HFFc6 (cell line): ENCODE measurements at places on chromosomes 4 and X. TPM values are rescaled to one million over a fixed set of nuclear protein-coding genes. Genes with fewer than 3 reads are reported as not detected.

The CT83 gene
- not detected in 2 replicates for total RNA-seq

The TNIP3 gene
- total RNA-seq: 0.41 to 0.70 TPM (median 0.53 TPM) in 3 replicates

The GDPD2 gene
- total RNA-seq: not detected in 3 replicates

The LRAT gene
- not detected in 2 replicates for total RNA-seq

DNA sequence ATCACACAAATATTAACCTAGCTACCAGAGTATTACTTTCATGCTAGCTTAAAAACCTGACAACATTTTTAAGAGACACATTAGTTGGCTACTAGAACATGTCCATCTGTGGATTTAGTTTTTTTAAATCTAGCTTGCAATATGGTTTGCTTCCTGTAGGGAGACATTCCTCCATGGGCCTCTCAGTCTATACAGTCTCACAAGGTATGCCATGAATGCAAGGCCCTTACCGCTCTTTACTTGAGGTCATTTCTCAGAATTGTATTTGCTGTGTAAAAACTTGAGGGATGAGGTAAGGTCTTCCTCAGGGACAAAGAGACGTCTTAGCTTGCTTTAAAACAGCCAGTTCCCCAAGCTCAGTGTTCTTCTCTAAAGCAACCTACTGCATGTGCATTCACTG, 26.9 kb downstream of the UBA6 start:
- no peaks in the 10 kb centered on the region; the same call in 1 of the 2 replicates for H3K27me3 ChIP-seq
- no peak for DNase-seq
- no peak overlapping the region for H3K27ac ChIP-seq
- peaks cover 54% of the 10 kb centered on the region for H3K36me3 ChIP-seq
- no peak overlapping the region for H3K4me3 ChIP-seq

- no peak overlapping the region for H3K4me3 ChIP-seq
- H3K27ac ChIP-seq: no peak overlapping the region
- DNase-seq: no peak
These were observed 4.5 kb downstream of the GJB1 start for GRCh38 chrX:71227370-71228062.

DNA sequence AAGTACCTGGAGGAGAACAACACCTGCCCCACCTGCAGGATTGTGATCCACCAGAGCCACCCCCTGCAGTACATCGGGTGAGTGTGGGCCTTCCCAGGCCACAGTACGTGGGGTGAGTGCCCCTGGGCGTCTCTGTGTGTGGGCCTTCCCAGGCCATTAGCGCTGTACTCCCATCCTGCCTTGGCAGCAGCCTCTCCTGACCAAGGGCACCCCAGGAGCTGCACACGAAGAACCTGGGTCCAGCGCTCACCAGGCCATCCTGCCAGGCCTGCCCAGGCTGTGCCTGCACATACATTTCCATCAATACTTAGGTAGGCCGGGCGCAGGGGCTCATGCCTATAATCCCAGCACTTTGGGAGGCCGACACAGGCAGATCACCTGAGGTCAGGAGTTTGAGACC, 29.3 kb downstream of the PCGF3 start:
- no peaks in the 10 kb centered on the region; the same call in 1 of the 2 replicates for H3K27me3 ChIP-seq
- no peaks in the 10 kb centered on the region for H3K4me1 ChIP-seq
- no peak for DNase-seq
- H3K4me3 ChIP-seq: no peak overlapping the region
- H3K36me3 ChIP-seq: peaks cover 30% of the 10 kb centered on the region

DNA sequence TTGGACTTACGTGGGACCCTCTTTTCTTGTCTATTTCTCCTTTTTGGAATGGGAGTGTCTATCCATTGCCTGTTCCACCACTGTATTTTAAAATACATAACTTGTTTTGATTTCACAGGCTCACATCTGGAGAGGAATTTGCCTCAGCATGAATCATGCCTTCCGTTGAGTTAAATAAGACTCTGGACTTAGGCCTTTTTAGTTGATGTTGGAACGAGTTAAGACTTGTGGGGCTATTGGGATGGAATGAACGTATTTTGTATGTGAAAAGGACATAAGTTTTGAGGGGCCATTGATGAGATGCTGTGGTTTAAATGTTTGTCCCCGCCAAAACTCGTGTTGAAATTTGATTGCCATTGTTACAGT, 66.2 kb downstream of the BEX3 start:
- H3K27me3 ChIP-seq: no peaks in the 10 kb centered on the region
- peaks cover 24% of the 10 kb centered on the region for H3K4me1 ChIP-seq
- peak overlapping the region; percentile 78 for H3K27ac ChIP-seq
- no peaks in the 10 kb centered on the region for H3K36me3 ChIP-seq
